ENCODE measurements at places on chromosomes 1 and 21.

DNA sequence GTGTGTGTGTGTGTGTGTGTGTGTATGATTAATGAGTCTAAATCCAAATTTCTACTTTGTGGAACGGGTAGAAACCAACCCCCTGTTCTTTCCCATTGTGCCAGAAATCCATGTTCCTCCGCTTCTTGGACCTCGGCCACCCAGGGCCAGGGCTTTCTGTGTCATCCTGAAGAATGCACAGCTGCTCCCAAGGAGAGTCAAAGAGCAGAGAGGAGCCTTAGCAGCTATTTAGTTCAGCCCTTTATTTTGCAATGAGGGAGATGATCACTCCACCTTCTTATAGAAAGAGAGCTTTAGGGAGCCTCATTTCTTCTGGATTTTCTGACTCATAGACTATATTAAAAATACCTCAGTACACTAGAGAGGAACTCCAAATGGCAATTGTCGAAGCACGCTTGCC lies 489.3 kb upstream of the VAMP3 start:
- no peak for DNase-seq

DNA sequence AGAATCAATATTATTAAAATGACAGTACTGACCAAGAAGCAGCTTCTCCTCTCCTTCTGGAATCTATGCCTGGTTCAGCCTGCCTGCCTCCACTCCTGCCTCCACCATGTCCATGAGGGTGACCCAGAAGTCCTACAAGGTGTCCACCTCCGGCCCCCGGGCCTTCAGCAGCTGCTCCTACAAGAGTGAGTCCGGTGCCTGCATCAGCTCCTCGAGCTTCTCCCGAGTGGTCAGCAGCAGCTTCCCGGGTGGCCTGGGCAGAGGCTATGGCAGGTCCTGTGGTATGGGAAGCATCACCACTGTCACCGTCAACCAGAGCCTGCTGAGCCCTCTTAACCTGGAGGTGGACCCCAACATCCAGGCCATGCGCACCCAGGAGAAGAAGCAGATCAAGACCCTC lies 822.4 kb upstream of the NEGR1 start:
- DNase-seq, result no peak

- DNase-seq, result no peak
Observed at GRCh38 chr21:44299085-44299457, 782 bp upstream of the PFKL start.

DNA sequence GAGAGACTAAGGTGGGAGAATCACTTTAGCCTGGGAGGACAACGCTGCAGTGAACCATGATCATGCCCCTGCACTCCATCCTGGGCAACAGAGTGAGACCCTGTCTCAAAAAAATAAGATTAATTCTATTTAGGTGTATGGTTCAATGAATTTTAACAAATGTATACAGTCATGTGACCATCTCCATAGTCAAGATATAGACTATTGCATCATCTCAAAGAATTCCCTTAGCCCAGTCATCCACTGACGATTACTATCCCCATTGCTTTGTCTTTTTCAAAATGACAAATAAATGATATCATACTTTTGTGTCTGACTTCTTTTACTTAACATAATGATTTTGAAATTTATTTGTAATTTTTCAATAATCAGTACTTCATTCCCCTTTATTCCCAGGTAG lies 260.0 kb downstream of the LRRC7 start:
- no peak for DNase-seq

DNA sequence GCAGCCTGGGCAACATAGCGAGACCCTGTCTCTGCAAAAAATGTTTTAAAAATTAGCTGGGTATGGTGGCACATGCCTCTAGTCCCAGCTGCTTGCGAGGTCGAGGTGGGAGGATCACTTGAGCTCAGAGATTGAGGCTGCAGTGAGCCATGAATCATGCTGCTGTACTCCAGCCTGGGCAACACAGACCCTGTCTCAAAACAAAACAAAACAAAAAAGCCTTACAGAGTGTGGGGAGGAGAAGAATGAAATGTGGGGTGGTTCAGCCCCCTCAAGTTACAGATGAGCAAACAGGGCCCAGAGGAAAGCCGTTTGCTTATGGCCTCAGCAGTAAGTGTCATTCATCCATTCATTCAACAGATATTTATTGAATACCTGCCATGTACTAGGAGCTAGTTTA lies 40.7 kb downstream of the RPS6KA1 start:
- DNase-seq, result no peak

- DNase-seq, result no peak
Observed at GRCh38 chr1:56045062-56045461, 534.3 kb downstream of the PLPP3 start.

DNA sequence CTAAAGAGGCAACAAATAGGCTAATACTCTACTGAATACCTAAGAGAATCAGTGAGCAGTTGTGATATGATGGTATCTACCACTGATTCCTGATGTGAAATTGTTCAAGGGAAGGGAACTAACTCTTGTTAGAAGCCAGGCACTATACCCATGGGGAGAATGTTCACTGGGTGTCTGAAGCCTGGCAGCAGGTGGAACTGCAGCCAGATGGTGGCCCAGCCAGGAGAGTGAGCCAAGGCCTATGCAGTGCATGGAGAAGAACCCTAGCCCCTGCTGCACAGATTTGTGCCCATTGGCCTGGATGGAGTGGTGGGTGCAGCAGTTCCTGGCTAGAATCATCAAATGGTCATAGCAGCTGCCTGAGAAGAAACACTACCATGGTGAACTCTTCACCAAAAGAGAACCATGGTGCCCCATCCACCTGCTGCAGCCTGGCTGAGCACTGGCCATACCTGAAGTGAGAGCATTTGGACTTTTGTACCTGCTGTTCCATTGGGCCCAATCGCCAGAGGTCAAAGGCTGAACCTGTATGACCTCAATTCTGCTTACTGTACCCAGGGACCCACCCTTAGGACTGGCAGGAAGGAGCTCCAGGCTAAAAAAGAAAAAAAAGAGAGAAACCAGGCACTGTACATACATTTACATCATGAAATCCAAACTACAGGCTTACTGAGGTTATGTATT lies 118.8 kb upstream of the IVNS1ABP start:
- DNase-seq, result no peak

DNA sequence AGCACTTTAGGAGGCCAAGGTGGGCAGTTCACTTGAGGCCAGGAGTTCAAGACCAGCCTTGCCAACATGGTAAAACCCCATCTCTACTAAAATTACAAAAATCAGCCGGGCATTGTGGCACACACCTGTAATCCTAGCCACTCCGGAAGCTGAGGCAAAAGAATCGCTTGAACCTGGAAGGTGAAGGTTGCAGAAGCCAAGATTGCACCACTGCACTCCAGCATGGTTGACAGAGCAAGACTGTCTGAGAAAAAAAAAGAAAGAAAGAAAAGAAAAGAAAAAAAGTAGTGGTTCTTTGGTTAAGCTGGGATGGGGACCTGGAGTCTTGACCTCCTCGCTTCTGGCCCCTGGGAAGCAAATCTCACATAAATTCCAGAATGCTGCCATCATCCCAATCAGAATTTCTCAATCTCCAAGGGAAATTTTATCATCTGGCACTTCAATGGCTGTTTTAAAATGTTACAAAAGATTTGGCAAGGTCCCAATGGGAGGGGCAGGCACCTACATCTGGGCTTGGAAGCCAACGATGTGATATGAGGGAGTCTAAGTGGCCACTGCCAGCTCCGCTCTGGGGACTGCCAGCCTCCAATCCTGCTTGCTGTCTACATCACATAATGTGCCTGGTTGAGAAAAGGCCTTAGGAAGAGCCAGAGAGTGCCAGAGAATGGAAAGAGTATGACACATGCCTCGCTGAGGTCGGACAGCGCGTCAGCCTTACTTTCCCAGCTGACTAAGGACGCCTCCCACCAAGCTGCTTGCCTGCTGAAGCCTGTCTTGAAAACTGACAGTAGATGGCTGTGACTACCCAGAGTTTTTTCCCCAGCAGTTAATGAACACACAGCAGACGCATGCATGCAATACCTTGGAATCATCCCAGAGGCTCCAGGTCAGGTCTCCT lies 42.1 kb upstream of the SRP9 start:
- no peak for DNase-seq

DNA sequence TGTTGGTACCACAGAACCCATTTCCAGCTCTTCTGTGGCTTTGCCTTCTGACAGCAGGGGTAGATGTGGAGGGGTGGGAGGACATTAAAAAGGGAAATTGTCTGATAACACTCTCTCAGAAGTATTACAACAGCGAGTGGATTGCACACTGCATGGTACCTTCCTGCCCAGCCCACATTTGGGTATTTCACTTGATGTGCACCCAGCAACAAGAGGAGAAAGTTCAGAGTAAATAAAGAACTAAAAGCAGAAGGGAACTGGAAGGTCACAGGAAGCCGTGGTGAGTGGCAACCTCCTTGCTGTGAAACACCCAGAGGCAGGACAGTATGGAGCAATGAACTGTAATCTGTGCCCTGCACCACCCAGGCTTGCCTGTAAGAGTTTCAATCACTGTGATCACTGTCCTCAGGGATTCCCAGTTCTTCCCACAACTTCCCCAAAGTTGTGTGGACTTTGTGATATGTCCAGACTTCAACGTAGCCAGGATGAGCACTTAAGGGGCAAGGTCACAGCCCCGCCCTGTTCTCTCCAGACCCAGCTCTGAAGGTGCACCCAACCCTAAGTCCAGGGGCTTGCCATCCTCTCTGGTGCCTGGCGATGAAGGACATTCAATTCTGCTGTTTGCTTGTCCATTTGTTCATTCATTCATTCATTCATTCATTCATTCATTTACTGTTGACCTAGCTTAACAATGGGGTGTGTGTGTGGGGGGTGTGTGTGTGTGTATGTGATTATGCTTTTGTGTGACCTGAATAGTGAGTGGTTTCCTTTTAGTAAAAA lies 18.7 kb upstream of the F5 start:
- DNase-seq, result peak; percentile 71

DNA sequence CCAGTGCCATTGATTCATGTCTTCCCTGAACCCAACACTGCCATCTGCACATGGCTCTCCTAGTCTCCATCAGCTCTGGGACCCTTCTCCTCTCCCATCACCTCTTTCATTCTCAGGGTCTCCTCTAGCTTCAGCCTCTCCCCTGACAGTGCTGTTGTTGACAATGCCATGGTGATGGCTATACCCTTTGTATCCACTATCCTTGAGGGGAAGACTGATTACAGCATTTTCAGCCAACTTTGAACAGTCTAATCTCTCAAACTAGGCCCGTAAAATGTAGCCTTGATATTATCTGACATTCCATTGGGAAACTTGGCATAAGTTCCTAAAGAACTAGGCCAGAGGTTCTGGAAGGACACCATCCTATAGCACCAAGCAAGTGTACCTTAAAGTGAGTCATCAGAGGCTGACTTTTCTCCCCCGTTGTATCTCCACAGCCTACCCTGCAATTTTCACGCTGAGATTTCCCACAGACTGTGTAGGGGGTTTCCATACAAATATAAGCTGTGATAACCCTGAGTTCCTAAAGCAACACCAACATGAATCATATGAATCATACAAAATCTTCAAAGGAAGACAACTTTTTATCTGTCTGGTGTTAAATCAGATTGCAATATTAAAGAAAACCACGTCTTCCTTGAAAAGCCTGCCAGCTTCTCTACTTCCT lies 5.8 kb downstream of the HAO2 start:
- no peak for DNase-seq

DNA sequence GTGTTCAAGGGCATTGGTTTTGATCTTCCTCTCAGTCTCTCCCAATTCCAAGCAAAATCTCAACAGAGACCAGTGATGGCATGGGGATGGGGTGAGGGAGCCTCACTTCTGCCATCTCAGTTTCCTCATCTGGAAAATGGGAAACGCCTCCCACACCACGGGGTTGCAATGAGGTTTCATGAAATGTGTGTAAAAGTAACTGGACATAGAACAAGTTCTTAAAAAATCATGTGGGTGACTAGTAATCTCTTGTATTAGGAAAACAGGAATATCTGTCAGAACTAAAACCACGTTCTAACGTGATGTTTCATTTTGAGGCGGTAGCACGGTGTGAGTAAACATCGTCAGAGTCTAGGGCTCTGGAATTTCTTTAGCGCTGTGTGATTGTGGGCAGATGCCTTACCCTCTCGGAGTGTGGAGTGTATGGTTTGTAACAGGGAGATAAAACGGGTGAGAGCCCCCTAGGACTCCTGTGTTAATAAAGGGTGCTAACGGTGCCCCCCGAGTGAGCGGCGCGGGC lies 55.5 kb upstream of the DNAJC6 start:
- DNase-seq, result no peak

DNA sequence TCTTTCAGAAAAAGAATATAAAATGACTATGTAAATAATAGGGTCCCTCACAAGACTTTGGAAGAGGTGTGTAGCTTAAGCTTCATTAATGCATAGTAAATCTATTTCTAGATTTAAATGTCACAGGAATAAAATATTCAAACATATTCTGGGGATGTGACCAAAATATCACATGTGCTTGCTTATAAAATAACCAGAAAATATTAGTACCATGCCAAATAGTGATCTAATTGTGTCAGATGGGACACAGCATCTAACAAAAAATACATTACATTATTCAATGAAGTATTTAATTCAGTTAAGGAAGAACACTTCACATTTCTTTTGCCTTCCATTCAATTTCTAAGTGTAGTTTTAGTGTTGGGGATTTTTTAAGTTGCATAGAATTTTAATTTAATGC lies 179.5 kb downstream of the LRRC40 start:
- no peak for DNase-seq

DNA sequence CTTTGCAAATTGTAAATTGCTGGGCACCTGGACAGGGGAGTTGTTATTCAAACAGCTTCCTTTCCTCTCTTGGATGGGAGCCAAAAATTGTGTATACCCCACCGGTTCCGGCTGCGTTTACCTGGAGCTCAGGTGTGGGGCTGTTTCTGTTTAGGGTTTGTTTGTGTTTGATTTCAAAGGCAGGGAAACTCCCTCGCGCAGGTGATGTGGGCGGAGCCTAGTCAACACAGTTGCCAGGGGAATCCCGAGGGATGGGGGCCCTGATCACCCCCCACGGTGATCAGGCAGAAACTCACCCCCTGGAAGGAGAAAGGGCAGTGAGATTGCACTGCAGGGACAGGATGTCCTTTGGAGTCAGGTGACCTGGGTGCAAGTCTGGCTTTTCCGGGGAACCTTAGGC lies 28.3 kb downstream of the CDCP2 start:
- no peak for DNase-seq

- no peak for DNase-seq
Observed at GRCh38 chr1:113508364-113509164, 118.2 kb downstream of the MAGI3 start.

GRCh38 chr1:208101661-208102431 lies 142.3 kb downstream of the PLXNA2 start:
- no peak for DNase-seq

DNA sequence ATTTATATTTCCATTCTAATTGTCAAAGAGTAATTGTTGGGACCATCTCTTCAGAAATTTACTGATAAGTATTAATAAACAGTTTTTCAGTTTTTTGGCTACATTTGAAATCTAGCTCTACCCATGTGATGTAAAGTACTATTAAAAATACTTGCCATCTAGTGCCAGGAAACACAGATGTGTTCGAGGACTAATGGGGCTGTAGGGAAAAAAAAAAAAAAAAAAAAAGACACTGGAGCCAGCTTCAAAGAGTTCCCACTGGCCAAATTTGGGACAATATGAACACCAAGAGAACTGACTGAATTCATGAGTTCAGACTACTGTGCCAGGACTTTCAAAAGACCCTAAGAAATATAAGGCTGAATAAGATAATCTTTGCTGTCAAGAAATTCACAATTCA lies 65.2 kb upstream of the GFI1 start:
- DNase-seq, result no peak

GRCh38 chr1:225845571-225846259 lies 35.8 kb downstream of the EPHX1 start:
- peak; percentile 19 for DNase-seq
